SK-N-SH (cell line): ENCODE measurements at places on chromosomes 2 and 18. TPM values are rescaled to one million over a fixed set of nuclear protein-coding genes. Genes with fewer than 3 reads are reported as not detected.

DNA sequence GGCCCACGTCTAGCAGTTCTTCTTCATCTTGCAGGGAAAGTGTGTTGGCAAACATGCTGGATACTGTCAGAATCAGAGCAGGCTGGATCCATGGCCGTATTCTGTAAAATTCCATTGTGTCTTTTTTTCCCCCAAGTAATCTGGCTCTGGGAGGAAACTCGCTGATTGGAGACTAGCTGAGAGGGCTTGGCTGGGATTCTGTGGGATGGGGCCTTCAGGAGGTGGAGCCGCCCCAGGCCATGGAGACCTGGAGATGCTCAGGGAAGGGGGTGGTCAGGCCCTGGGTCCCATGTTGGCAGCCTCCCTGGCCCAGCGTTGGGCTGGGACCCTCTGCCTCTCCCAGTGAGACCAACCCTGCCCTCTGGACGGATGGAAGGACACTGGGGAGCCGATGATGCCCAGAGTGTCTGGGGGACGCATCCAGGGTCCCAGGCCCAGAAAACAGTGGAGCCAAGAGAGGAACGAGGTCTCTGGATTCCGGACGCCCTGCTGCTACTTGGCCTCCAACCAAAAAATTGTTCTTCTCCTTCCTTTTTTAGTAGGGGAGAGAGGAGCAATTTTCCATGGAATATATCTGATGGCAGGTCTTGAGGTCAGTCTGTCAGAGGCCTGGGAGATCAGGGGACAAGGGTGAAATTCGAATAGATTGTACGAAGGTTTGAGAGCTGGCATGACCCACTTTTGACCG is 114.5 kb downstream of the AGAP1 start:
- no peak overlapping the region for H3K4me3 ChIP-seq
- no peaks in the 10 kb centered on the region for H3K4me1 ChIP-seq
- DNase-seq: no peak

DNA sequence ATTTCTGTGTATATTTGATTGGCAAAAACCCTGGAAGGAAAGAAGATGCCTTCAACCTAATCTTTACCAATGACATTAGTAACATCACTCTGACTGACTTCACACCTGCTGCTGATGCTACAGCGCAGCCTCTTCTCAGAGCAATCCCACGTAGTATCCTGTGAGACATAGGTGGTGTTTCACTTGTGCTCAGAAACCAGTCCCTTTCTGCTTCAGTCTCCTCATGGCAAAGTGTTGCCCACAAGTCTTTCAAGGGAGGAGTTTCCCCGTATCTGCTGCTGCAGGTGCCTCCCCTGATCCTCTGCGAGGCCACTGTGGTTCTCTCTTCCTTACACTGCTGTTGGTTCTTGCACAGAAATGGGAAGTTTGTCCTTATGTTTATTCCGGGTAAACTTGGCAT is 433.2 kb upstream of the TNP1 start:
- H3K4me1 ChIP-seq: no peaks in the 10 kb centered on the region
- H3K4me3 ChIP-seq: no peak overlapping the region
- DNase-seq: no peak
- H3K27ac ChIP-seq: no peak overlapping the region
- H3K27me3 ChIP-seq: no peaks in the 10 kb centered on the region
- no peaks in the 10 kb centered on the region for H3K36me3 ChIP-seq

GRCh38 chr2:55887901-55888624 is 35.5 kb downstream of the EFEMP1 start:
- no peak overlapping the region for H3K4me3 ChIP-seq
- H3K4me1 ChIP-seq: no peaks in the 10 kb centered on the region; the same call in 1 of the 2 replicates
- H3K36me3 ChIP-seq: no peaks in the 10 kb centered on the region
- H3K27ac ChIP-seq: peak overlapping the region; percentile 77; the same call in 1 of the 2 replicates

DNA sequence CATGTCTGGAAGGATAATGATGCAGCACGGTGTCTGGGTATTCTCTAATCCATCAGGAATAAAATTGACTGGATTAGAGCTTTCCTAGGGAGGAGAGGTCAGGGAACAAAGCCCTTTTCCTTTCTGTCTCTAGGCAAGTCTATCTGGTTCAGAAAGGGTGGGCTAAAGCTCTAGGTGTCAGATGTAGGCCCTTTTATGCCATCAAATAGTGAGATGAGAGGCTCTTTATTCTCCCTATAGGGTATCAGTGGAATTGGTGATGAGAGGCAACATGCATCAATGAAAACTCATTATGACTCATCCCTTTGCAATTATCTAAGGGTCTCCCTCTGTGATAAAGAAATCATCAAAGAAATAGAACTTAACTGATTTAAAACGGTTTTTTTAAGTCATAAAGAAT is 328.0 kb upstream of the CRIM1 start:
- no peak overlapping the region for H3K27ac ChIP-seq
- H3K27me3 ChIP-seq: no peaks in the 10 kb centered on the region
- no peak for DNase-seq
- H3K36me3 ChIP-seq: no peaks in the 10 kb centered on the region

GRCh38 chr18:7021994-7022840 is 95.4 kb downstream of the LAMA1 start:
- H3K4me3 ChIP-seq: no peak overlapping the region
- no peaks in the 10 kb centered on the region for H3K27me3 ChIP-seq
- no peak overlapping the region for H3K27ac ChIP-seq
- no peaks in the 10 kb centered on the region for H3K36me3 ChIP-seq

DNA sequence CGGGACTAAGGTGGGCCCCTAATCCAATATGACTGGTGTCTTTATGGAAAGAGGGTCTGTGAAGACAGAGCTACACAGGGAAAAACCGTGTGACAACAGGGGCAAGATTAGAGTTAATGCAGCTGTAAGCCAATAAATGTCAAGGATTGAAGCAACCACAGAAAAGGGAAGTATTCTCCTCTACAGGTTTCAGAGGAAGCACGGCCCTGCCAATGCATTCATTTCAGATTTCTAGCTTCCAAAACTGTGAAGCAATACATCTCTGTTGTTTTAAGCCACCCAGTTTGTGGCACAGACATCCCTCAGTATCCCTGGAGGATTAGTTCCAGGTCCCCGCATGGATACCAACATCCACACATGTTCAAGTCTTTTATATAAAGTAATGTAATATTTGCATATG is 48.8 kb downstream of the SPP2 start:
- H3K27ac ChIP-seq: no peak overlapping the region
- no peak for DNase-seq
- H3K4me3 ChIP-seq: no peak overlapping the region
- H3K4me1 ChIP-seq: no peaks in the 10 kb centered on the region

DNA sequence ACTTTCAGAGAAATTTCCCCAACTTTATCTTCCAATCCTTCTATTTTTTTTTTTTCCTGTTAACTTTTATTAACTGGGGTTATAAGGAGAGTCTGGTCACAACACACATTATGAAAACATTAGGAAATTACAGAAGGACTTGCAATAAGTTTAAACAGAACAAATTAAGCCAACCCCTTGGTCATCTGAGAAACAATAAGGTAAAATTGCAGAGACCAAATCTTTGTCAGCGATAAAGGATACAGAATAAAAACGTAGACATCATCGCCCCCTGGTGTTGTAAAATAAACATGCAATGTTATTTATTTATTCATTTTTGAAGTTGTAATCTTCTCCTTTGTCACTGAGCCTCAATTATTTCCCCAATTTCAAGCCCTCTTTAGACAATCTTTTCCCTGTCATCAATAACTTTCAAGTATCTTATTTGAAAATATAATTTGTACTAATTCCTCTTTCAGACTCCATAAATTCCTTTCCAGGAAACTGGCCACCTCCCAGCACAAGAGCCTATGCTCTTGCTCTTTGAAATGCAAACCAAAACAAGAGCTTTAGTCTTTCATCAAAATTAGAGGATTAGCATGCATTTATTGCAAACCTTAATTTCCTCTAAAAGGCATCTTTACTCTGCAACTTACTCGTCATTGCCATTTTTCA is 19.5 kb downstream of the G6PC2 start:
- no peaks in the 10 kb centered on the region for H3K4me1 ChIP-seq
- DNase-seq: peak; percentile 25
- H3K4me3 ChIP-seq: no peak overlapping the region
- H3K36me3 ChIP-seq: no peaks in the 10 kb centered on the region
- peaks cover 2% of the 10 kb centered on the region for H3K27me3 ChIP-seq

DNA sequence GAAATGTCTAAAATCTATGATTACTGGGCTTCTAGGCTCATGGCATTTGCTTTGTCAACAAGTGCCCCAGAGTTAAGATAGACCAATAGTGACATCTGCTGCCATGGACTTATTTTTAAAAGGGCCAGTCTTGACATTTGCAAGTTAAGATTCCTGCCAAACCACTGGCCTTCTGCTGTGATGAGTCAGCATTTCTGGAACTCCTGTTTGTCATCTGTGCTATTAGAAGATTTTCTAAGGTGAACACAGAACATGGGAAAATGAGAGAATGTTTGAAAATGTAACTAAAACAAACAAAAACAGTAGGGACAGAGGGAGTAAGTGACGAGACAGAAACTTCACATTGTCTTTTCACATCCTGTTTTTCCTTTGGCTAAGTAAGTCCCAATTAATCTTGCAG is 93.7 kb upstream of the WDR75 start:
- H3K4me1 ChIP-seq: no peaks in the 10 kb centered on the region; the same call in 1 of the 2 replicates
- no peaks in the 10 kb centered on the region for H3K27me3 ChIP-seq
- DNase-seq: no peak
- no peak overlapping the region for H3K4me3 ChIP-seq

APCDD1 gene
- 0.02 TPM in 1 of 2 replicates, not detected in the other for polyA plus RNA-seq

ZNF892 gene
- 1.4 TPM in 2 replicates for polyA plus RNA-seq

GAL3ST2 gene
- polyA plus RNA-seq: 0.10 and 0.15 TPM in 2 replicates

GTF3C2 gene
- 65.8 and 76.0 TPM in 2 replicates for polyA plus RNA-seq

PCBP1 gene
- 60.7 and 94.0 TPM in 2 replicates for polyA plus RNA-seq

MAP3K20 gene
- 8.5 and 12.2 TPM in 2 replicates for polyA plus RNA-seq
